NCI-H2171 (cell line): ENCODE measurements at places on chromosomes 7 and 10.
A peak's percentile ranks its signal among the peaks of the same experiment; 100 is the strongest.

DNA sequence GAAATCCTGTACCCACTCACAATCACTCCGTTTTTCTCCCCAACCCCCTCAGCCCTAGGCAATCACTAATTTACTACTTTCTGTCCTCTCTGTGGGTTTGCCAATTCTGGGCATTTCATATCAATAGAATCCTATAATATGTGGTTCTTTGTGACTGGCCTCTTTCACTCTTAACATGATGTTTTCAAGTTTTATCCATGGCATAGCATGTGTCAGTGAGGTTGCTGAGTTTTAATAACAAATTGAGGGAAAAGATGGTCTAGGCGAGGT is 11.9 kb downstream of the PLAU start:
- DNase-seq: no peak

DNA sequence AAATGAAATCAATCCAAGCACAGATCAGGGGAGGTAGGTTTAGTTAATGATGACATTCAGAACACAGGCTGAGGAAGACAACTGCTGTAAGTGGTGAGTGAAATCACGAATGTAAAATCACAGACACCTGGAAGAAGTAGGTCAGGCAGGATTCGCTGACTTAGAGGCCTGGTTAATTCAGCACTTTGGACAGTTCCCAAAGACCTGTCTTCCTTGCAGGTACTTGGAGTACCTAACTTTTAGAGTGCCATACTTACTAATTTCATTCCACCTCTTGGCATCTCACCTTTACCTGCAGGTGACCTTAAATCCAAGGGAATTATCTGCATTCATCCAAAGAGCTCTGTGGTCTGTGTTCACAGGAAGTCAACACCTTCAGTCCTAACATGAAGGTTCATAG is 822.3 kb downstream of the PHTF2 start:
- no peak for DNase-seq

GRCh38 chr10:100889546-100889945 is 23.2 kb upstream of the SLF2 start:
- DNase-seq: no peak

DNA sequence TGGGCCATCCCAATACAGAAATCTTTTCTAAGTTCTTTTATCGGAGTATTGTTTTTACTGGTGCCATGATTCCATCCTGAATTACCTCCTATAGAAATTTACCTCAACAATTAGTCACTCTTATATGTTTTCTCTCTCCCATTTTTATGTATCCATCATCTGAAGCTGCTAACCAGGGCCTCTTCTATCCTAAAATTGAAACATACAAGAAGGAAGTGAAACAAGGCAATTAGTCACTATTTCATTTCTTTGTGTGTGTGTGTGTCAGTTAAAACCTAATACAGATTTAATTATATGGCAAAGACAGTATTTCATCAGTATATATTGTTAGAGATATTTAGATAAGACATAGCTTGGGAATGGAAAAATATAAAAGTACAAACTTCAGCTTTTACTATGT is 148.4 kb upstream of the AHR start:
- no peak for DNase-seq

- DNase-seq: no peak
Observed at GRCh38 chr7:111607621-111608020, 45.3 kb upstream of the IMMP2L start.

DNA sequence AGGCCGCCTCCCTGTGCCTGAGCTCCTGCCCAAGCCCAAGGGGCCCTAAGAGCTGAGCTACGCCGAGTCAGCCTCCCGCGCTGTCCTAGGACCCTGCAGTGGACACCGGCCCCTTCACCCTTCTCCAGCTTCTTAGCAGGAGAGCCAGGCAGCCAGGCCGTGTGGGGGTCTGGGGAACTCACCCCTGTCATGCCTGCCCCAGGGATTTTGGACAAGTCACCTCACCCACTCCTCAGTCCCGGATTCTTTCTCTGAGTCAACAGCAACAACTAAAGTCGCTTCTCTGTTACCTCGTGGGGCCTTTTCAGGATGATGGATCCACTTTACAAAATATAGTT is 79.3 kb downstream of the MKI67 start:
- no peak for DNase-seq

DNA sequence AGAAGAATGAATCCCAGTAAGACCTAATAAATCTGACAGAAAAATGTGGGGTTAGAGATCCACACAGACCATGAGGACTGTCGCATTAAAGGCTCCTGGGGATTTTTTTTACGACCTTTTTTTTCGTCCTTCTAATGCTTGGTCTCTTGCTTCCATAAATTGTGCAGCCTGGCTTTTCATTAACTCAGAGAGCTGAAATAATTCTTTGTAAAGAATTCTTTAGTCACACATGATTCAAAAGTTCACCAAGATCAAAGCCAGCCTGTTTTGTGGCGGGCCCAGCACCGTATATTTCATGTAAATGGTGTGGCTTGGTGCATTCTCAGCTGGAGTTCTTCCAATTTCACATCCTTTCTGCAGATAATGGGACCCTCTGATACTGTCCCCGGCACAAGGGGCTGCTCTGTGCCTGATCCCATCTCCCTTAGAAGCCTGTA is 206.6 kb upstream of the BMPER start:
- no peak for DNase-seq

DNA sequence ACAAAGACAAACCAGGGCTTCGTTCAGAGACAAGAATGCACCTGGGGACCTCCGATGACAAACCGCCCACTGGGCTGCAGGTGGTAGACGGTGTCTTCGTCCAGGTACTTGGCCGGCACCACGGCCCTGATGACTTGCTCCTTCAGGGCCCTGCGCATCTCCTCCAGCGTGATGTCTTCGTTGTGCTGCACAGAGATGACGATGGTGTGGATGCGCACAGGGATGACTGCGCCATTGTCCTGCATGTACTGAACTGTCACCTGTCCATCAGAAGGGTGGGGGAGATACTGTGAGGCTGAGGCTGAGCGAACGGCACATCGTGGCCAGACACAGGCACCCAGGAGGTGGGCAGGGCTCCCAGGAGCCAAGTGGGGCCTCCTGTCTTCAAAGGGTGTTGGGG is 13.1 kb downstream of the MAT1A start:
- DNase-seq: no peak

DNA sequence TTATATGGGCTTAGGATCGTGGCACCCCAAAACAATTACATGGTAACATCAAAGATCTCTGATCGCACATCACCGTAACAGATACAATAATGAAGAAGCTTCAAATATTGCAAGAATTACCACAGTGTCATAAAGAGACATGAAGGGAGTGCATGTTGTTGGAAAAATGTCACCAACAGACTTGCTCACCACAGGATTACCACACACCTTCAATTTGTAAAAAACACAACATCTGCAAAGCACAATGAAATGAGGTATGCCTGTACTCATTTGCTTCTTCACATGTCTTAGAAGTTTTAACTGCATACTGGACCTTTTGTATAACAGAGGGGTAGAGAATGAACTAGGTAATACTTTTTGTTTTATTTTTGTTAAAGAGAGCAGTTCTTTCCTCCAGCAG is 96.6 kb downstream of the TPST1 start:
- DNase-seq: no peak

DNA sequence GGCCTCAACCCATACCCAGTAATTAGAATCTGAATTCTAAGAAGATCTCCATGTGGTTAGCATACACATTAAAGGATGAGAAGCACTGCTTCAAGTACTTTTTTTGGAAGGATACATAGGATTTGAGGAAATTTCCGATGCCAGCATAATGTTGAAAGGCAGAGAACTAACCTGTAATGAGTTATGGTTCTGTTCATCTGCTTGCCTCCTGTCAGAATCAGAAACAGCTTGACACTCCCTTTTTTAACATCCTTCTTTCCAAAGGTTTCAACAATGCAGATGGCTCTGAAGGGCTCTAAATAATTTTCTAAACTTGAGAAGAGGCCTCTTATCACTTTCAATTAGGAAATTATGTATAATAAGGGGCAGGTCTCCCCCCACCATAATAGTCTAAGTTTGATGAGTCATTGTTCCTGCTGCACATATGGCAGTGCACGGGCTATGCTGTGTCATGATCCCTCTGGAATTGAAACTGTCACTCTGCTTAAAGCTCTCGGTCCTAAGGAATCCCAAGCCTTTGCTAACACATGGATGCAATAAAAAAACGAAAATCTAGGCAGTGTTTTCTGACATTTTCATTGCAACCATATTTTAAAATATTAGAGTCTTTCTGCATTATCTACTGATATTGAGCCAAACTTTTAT is 291.2 kb upstream of the FZD1 start:
- peak; percentile 31 for DNase-seq

DNA sequence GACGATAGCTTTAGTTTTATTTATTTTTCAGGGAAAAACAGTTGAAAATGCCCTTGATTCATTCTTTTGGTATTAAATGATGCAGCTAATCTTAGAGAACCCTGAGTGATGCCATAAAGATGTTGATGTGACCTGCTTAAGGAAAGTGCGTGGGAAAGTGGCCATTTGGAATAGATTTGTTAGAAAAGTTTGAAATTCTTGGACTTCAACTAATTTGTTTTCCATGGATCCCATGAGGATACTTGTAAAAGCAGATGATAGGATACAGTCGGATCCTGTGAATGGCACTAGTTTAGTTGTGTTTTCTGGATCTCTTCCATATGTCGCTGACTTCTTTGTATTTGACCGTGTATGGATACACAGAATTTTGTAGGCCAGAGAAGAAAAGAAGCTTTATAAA is 69.0 kb downstream of the SEPTIN7 start:
- no peak for DNase-seq

DNA sequence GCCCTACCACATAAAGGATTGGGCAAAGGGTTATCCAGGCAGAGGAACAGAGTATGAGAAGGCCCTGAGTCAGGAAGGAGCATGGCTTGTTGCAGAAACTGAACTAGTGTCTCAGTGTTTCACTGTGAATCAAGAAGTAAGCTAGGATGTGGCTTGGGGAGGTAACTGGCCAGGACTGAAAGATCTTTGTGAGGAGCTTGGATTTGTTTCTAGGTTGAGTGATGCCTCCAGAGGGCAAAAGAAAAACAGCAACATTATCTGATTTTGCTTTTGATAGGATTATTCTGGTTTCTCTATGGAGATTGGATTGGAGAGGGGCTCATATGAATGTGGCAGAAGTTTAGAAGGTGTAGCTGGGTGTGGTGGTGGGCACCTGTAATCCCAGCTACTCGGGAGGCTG is 137.9 kb upstream of the HDAC9 start:
- DNase-seq: no peak

DNA sequence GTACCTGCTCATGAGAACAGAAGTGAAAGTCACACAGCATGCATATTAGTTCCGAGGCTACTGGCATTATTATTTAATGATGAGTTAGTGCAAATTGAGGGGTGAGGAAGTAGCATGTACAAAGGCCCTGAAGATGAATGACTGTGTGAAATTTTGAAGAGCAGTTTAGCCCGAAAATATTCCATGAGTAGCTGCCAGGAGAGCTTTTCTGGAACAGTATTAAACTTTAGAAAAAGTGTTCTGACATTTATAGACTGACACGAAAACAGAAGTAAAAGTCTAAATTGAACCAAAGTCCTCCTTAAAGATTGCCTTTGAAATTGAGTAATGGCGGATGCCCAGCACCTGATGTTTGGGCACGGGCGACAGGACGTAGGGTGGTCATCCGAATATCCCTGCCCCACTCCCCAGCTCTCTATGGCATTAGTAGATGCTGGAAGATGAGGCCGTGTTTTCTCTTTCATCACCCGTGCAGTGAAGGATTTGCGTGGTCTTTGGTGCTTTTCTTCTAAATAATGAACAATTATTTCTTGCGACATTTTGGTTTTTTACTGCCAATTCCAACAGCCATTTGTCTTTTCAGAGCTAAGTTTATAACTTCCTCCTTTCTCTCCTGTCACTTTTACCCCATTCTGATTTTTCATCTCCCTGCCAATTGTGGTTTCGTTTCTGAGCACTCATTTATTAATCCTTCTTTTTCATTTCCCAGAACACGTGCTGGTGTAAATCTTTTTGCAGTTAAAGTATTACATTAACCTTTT is 192.6 kb downstream of the MGMT start:
- no peak for DNase-seq

DNA sequence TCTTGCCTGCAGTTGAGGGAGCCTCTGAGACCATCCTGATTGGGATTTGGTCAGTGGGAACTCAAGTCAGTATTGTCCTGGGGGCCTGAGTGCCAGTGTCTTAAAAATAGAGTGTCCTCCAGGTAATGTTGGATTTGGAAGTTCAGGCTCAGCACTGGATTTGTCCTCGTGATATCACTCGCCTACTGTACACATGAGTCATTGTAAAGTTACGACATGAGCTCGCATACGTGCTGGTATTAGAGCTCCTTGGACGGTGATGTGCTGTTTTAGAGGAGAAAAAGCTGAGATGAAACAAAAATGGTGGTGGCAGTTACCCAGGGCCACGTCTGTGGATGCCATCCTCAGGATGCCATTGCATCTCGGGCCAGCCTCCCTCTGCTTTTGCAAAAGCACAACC is 78.2 kb downstream of the MGMT start:
- no peak for DNase-seq

DNA sequence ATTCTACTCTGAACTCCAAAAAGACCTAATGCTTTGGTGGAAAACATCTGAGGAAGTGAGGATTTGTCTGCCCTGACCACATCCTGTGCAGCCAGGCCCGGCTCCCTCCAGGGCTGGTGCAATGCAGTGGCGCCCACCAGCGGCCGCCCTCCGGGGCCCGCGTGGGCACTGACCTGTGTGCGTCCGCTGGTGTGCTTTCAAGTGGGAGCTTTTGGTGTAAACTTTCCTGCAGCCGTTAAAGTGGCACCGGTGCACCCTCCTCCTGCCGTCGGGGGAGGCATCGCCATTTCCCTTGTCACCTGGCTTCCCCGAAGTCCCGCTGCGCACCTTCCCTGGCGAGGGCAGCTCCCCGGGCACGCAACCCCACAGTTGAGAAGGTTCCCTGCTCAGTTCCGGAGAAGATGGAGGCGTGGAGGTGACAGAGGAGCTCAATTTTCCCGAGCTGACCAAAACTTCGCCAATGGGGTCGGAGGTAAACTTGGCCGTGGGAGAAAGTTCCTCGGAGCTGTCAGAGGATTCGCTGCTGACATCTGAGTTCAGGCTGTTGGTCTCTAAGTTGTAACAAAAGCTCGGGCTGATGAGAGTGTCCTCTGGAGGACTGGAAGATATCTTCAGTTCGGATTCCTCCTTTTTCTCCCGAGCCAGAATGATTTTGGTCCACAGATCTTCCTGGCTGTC is 3.4 kb downstream of the KLF6 start:
- DNase-seq: no peak

DNA sequence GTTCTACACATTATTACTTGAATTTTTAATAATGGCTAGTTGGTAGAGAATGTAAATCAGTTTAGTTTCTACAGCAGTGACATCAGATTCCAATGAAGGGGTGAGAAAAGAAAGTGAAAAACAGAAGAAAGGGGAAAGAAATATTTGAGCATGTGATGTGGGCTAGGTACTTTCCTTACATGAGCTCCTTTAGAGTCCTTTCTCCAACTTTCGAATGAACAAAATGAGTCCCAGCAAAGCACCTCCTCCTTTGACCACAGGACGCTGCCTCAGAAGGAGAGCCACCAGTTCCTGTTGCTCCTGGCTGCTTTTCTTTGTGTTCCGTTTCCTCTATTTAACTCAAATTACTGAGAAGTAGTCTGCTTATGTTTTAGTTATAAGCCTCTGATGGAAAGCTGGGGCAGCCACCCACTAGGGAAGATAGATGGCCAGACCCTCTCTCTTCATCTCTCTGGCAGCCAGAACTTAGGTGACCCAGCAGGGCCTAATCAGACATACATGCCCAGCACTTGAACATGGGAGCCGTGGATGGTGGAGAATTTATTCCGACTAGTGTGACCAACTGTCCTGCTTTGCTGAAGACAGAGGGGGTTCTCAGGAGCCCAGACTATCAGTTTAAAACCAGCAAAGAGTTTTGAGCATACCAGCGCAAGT is 82.4 kb upstream of the NME8 start:
- no peak for DNase-seq

- DNase-seq: no peak
Observed at GRCh38 chr7:20201380-20201779, 15.8 kb downstream of the MACC1 start.
